SK-N-MC (cell line): ENCODE measurements at places on chromosomes 7 and 10.

- no peak for DNase-seq
Measured at GRCh38 chr7:17770710-17771375, 169.5 kb downstream of the SNX13 start.

GRCh38 chr10:29524720-29525119 is 110.1 kb downstream of the SVIL start:
- DNase-seq, result no peak

DNA sequence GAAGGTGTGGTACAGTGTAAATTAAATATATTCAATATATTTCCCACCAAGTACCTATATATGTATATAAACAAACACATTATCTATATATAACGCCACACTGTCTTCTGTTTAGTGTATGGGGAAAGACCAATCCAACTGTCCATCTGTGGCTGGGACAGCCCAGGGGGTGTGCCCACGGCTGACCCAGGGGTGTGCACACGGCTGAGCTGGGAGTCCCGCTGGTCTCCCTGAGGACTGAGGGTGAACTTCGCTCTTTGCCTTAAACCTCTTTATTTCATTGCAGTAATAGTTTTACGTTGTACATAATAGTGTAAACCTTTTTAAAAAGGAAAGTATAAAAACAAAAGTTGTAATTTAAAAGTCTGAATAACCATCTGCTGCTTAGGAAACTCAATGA is 6.3 kb downstream of the EN2 start:
- no peak for DNase-seq

GRCh38 chr7:107167483-107168232 is 1.1 kb upstream of the HBP1 start:
- DNase-seq, result peak; percentile 84

- DNase-seq, result no peak
Measured at GRCh38 chr10:110208614-110209453, 1.4 kb downstream of the MXI1 start.

GRCh38 chr10:95610727-95611126 is 45.8 kb downstream of the ALDH18A1 start:
- no peak for DNase-seq

- no peak for DNase-seq
Measured at GRCh38 chr7:128882134-128882533, 19.5 kb downstream of the ATP6V1F start.
